ENCODE measurements at places on chromosomes 12 and 14.

- no peak for DNase-seq
These were observed 8.7 kb upstream of the FGD4 start for GRCh38 chr12:32390572-32391219.

DNA sequence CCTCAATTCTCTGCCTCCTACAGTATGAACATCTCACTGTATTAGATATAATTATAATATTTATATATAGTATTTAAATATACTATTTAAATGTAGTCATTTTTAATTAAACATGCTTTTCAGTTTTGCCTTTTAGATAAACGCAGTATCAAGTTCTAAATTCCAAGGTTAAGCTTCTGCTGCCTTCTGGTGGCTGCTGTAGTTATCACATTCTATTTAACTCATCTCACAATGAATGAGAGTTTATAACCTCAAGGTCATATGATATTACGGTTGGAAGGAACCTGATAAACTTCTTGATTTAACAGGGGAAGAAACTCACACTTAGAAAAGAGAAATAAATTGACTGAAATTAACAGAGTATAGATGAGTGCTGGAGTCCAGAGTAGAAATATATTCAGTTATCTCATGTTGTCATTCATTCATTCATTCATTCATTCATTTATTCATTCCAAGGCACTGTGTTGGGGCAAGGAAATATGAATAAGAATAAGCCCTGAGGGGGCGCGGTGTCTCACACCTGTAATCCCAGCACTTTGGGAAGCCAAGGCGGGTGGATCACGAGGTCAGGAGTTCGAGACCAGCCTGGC, 31.9 kb downstream of the GUCY2C start:
- DNase-seq = no peak

DNA sequence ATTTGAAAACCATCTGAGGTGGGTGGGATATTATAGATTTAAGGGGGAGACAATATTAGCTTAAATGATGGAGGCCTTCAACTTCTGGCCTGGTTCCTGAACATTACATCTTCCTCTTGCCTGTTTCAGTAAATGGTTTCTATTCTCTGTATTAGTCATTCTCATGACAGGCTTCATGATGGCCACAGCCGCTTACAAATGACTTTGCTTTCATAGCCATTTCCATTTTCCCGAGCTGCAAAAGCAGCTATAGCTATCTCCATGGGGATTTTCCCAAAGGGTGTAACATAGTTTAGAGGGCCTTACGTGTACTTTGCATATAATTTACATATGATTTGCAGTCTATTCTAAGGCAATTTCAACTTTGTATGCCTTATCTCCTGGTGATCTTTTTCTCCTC, 121.8 kb downstream of the NRXN3 start:
- DNase-seq = no peak

GRCh38 chr14:97723819-97724218, 926.6 kb downstream of the VRK1 start:
- no peak for DNase-seq

GRCh38 chr12:89081719-89082369, 270.5 kb downstream of the DUSP6 start:
- DNase-seq = no peak

GRCh38 chr14:50677527-50678063, 9.5 kb upstream of the SAV1 start:
- no peak for DNase-seq

DNA sequence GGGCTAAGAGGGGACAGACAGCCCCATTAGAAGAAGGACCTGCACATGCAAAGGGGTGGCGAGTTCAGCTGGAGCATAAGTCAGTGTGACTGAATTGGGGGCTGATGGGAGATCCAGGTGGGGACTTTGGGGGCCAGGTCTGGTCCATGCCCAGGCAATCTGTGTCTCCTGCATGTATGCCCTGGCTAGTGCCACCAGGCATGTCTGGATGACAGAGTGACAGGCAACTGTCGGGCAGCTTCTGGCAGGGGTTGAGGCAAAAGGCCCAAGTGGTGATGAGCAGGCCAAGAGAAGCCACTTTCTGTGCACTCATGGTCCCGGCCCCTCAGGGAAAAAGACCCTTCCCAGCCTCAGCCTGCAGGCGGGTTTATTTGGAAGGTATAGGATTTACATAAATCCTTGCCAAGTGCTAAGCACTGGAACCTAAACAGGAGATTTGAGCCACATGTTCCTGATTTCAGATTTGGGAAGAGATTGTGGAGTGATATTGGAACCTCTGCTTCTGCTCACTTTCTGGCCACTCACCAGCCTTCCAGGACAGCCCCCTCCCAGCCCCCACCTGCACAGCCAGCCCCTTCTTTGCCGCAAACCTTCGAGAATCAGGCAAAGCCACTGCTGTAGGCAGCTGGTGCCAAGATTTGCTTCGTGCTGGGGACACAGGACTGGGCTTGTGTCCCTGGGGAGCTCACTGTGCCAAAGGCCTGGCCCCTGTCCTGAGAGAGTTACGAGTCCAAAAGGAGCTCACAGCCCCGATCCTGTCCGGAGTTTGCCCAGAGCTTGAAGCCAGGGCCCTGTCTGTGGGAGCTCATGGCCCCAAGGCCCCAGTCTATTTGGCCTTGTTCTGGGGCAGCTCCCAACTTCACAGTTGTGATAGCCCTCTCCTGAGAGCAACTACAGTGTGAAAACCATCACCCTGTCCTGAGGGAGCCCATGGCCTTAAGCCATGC, 232.5 kb upstream of the RTL1 start:
- DNase-seq = no peak

- no peak for DNase-seq
These were observed 10.6 kb upstream of the KRT74 start for GRCh38 chr12:52584156-52584682.

GRCh38 chr12:130615861-130616345, 100.2 kb downstream of the RIMBP2 start:
- DNase-seq = no peak
